ENCODE measurements at places on chromosomes 2 and 18. TPM values are rescaled to one million over a fixed set of nuclear protein-coding genes. Genes with fewer than 3 reads are reported as not detected.
A peak's percentile ranks its signal among the peaks of the same experiment; 100 is the strongest.

Gene BCL2
- total RNA-seq = 88.9 TPM

DNA sequence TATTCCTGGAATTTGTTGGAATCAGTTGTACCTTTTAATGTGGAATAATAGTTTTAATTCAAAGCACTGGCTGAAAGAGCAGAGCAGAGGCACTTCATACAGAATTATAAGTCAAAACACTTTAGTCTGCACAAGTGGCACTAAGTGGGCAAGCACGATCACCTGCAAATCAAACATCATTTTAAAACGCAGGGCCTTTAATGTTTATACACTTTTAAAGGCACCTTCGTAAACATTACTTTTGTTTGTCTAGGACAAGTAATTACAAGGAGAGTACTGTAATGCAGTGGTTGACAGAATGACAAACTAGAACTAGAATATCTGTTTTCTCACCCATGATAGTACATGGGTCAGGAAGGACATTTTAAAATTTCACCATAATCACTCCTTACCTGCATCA lies 36.4 kb downstream of the LANCL1 start:
- no peak for DNase-seq
- H3K4me1 ChIP-seq = no peaks in the 10 kb centered on the region
- H3K36me3 ChIP-seq = peaks cover 41% of the 10 kb centered on the region
- no peak overlapping the region for H3K27ac ChIP-seq
- no peak overlapping the region for H3K4me3 ChIP-seq

Gene CFAP53
- 0.37 TPM for total RNA-seq

DNA sequence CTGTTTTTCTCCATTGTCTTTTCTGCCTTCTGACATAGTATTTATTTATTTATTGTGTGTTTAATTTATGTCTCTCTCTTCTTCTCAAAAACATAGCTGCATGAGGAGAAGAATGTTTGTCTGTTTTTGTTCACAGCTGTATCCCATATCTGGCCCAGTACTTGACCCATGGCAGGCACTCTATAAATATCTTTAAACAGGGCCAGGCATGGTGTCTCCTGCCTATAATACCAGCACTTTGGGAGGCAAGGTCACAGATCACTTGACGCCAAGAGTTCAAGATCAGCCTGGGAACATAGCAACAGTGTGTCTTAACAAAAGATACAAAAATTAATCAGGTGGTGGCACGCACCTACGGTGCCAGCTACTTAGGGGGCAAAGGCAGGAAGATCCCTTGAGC lies 361.3 kb upstream of the KLHL29 start:
- H3K27me3 ChIP-seq = no peaks in the 10 kb centered on the region
- H3K4me3 ChIP-seq = no peak overlapping the region
- H3K4me1 ChIP-seq = no peaks in the 10 kb centered on the region

GRCh38 chr2:174120346-174120745 lies 128.0 kb downstream of the OLA1 start:
- H3K27me3 ChIP-seq = no peaks in the 10 kb centered on the region
- peaks cover 7% of the 10 kb centered on the region for H3K4me1 ChIP-seq
- H3K4me3 ChIP-seq = no peak overlapping the region
- no peak overlapping the region for H3K27ac ChIP-seq

GRCh38 chr2:195494451-195494850 lies 162.6 kb upstream of the SLC39A10 start:
- no peak overlapping the region for H3K27ac ChIP-seq
- H3K4me3 ChIP-seq = no peak overlapping the region
- DNase-seq = no peak
- no peaks in the 10 kb centered on the region for H3K27me3 ChIP-seq

- no peak overlapping the region for H3K27ac ChIP-seq
- H3K36me3 ChIP-seq = no peaks in the 10 kb centered on the region
- H3K4me3 ChIP-seq = no peak overlapping the region
- peaks cover 3% of the 10 kb centered on the region for H3K27me3 ChIP-seq
- peak; percentile 28 for DNase-seq
These were observed 232.9 kb downstream of the GULP1 start for GRCh38 chr2:188524519-188525113.

Gene RIT2
- total RNA-seq = not detected

- H3K4me1 ChIP-seq = peaks cover 10% of the 10 kb centered on the region
- H3K4me3 ChIP-seq = no peak overlapping the region
- no peak for DNase-seq
These were observed 84.2 kb downstream of the SLC4A10 start for GRCh38 chr2:161708350-161708975.

DNA sequence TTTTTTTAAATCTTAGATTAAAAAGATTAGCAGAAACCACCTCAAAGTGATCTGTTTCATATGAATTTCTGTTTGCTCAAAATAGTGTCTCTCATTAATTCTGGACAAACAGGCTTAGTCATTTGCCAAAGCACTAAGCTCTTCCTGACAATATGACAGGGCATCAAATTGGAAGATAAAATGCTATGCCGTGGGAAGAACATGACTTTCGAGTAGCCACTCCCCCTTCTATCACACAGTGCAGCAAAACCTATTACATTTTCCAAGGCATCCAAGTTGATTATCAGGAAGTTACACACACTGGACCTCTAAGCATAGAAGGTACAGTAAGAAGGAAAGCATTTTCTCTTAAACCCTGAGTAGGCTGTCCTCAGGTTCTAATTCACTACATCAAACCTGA lies 89.5 kb downstream of the STK39 start:
- H3K27me3 ChIP-seq = no peaks in the 10 kb centered on the region
- peaks cover 11% of the 10 kb centered on the region for H3K4me1 ChIP-seq
- DNase-seq = no peak
- H3K4me3 ChIP-seq = no peak overlapping the region

Gene SKOR2
- 0.14 TPM for total RNA-seq

- H3K4me1 ChIP-seq = no peaks in the 10 kb centered on the region
- H3K27me3 ChIP-seq = no peaks in the 10 kb centered on the region
- no peak overlapping the region for H3K27ac ChIP-seq
- H3K4me3 ChIP-seq = no peak overlapping the region
- DNase-seq = no peak
These were observed 602.4 kb downstream of the METTL4 start for GRCh38 chr18:1968801-1969498.

DNA sequence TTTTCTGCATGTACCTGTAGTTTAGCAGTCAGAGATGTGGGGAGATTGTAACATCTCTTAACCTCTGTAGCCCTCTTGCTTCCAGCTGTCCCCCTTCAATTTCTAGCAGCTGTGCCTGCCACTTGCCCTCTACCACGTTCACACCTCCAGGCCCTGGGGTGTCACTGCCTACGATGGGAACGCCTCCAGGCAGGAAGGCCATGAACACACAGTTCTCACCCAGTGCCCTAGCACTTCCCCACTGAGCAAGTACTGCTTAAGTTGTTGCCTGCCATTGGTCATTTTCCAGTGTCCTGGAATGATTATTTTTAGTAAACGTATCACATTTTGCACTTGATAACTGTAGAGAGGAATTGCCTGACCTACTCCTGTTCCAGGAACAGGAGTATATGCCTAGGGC lies 77.1 kb upstream of the B3GNT7 start:
- no peak overlapping the region for H3K27ac ChIP-seq
- H3K4me3 ChIP-seq = no peak overlapping the region
- H3K36me3 ChIP-seq = no peaks in the 10 kb centered on the region
- H3K4me1 ChIP-seq = peaks cover 5% of the 10 kb centered on the region
- no peak for DNase-seq

- H3K4me3 ChIP-seq = no peak overlapping the region
- no peaks in the 10 kb centered on the region for H3K27me3 ChIP-seq
- no peak overlapping the region for H3K27ac ChIP-seq
These were observed 97.7 kb upstream of the TFCP2L1 start for GRCh38 chr2:121382744-121383143.

- H3K36me3 ChIP-seq = no peaks in the 10 kb centered on the region
- H3K27me3 ChIP-seq = no peaks in the 10 kb centered on the region
- no peak overlapping the region for H3K4me3 ChIP-seq
- H3K27ac ChIP-seq = no peak overlapping the region
- H3K4me1 ChIP-seq = no peaks in the 10 kb centered on the region
These were observed 682.7 kb upstream of the RAB6C start for GRCh38 chr2:129296806-129297205.

Gene SEMA4F
- 7.4 TPM for total RNA-seq

GRCh38 chr18:32549248-32550110 lies 78.8 kb upstream of the GAREM1 start:
- peak; percentile 73 for DNase-seq
- no peak overlapping the region for H3K27ac ChIP-seq
- H3K4me3 ChIP-seq = no peak overlapping the region
- H3K4me1 ChIP-seq = no peaks in the 10 kb centered on the region
- peaks cover 12% of the 10 kb centered on the region for H3K27me3 ChIP-seq

GRCh38 chr2:44948565-44949328 lies 7.2 kb downstream of the SIX3 start:
- no peaks in the 10 kb centered on the region for H3K36me3 ChIP-seq
- no peak overlapping the region for H3K4me3 ChIP-seq
- peaks cover 77% of the 10 kb centered on the region for H3K27me3 ChIP-seq
- H3K27ac ChIP-seq = no peak overlapping the region
- peaks cover 19% of the 10 kb centered on the region for H3K4me1 ChIP-seq

DNA sequence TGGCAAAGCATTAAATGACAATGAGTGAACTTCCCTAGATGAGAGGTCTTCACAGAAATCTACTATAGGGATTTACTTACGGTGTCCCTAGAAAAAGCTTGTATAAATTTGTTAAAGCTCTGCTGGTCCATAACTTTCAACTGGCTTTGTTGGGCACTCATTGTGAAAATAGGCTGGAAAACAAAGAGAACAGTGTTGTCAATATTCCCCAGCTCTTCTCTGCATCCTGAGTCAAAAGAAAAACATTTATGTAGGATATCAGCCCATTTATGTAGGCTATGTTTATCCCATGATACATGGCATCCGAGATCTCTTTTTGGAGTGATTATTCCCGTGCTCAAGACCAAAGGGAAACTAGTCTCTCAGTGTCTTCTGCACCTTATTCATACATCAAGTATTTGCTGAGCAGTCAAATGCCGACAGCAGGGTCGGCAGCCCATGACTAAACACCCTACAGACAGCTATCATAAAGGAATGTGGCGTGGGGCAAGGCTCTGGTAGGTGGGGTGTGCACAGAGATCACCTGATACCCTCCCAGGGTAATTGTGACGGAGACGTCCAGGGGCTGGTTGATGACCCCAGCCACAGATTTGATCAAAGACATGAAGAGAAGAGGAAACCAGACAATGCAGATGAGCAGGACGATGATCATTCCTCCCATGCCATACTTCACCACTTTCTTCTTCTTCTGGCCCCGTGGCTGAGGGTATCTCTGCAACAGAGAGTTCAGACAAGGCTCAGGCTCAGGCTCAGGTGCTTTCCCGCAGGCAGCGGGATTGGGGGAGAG lies 155.9 kb downstream of the NAPG start:
- H3K27ac ChIP-seq = no peak overlapping the region
- no peak for DNase-seq
- H3K4me1 ChIP-seq = no peaks in the 10 kb centered on the region
- H3K4me3 ChIP-seq = no peak overlapping the region
- H3K27me3 ChIP-seq = peaks cover 2% of the 10 kb centered on the region

Gene SDC1
- total RNA-seq = 0.23 TPM

Gene MSTN
- not detected for total RNA-seq

Gene SLC19A3
- not detected for total RNA-seq

Gene IL1RN
- 4.8 TPM for total RNA-seq

Gene PLA2R1
- 0.02 TPM for total RNA-seq

DNA sequence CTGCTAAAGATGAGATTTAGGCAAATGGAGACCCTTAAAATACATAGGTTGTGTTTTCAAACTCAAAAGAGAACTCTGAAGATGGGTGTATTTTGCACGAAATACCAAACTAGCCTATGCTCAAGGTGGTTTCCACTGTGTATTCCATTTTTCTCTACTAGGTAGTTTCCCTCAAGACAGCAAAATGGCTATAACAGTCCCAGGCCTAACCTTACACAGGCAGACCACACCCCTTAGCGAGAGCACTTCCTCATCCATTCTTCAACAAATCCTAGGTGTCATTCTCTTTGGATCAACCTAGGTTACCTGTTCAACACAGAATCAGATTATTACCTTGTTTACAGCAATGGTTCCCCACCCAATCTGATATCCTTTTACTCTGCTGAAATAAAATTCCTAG lies 42.6 kb downstream of the HNRNPLL start:
- H3K4me3 ChIP-seq = no peak overlapping the region
- H3K27ac ChIP-seq = no peak overlapping the region
- H3K4me1 ChIP-seq = no peaks in the 10 kb centered on the region
- DNase-seq = no peak
- H3K36me3 ChIP-seq = peaks cover 24% of the 10 kb centered on the region

Gene OR6B2
- total RNA-seq = not detected

- H3K4me3 ChIP-seq = no peak overlapping the region
- no peaks in the 10 kb centered on the region for H3K27me3 ChIP-seq
- H3K36me3 ChIP-seq = no peaks in the 10 kb centered on the region
- H3K27ac ChIP-seq = no peak overlapping the region
- no peak for DNase-seq
These were observed 59.8 kb upstream of the RIT2 start for GRCh38 chr18:43175257-43175656.

Gene RGPD4
- total RNA-seq = 0.14 TPM

DNA sequence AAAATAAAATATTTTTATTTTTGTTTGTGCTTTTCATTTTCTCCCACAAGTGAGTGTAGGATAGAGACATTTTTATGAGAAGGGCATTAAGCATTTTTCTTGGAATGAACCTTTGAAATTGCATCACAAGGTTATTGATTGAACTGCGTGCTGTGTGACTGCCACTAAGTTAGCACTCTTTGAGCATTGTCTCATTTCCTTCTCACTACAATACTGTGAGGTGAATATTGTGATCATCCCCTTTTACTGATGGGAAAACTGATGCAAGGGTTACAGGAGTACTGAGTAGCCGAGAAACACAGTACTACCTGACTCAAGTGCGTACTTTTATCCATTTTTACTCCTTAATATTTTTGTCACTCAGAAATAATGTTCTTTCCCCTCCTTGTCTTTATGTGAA lies 2.0 kb downstream of the NBEAL1 start:
- DNase-seq = no peak
- no peaks in the 10 kb centered on the region for H3K27me3 ChIP-seq
- H3K4me3 ChIP-seq = no peak overlapping the region
- no peak overlapping the region for H3K27ac ChIP-seq
- H3K36me3 ChIP-seq = peaks cover 2% of the 10 kb centered on the region

DNA sequence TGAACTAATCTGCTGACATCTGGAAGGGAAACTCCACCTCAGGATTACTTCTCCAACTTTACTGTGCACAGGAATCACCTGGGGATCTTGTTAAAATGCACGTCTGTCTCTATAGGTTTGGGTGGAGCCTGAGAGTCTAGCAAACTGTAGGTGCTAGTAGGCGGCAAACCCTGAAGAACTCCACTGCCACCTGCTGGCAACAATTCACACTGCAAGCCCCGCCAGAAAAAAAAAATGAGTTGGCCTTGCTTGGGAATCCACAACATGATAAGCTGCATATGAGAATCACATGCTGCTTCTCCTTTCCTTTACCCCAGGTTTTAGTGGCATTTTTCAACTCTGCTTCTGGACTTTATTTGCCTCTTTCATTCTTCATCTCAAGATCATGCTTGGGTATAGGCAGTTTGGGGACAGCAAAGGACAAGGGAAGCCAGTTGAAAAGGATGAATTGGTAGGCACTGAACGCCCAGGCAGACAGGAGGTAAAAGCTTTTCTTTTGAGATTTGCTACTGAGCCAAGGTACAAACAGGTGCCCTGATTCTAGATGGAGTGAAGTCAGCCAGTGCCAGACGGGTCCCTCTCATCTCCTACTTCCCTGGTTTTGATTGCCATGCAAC lies 88.8 kb downstream of the VIT start:
- H3K36me3 ChIP-seq = no peaks in the 10 kb centered on the region
- H3K27me3 ChIP-seq = peaks cover 16% of the 10 kb centered on the region
- H3K4me3 ChIP-seq = no peak overlapping the region

- H3K36me3 ChIP-seq = no peaks in the 10 kb centered on the region
- H3K27me3 ChIP-seq = no peaks in the 10 kb centered on the region
- DNase-seq = no peak
These were observed 65.2 kb downstream of the TMEM247 start for GRCh38 chr2:46544581-46544980.

Gene SLC4A5
- 2.7 TPM for total RNA-seq

All from activated CD4-positive, alpha-beta T cell treated with anti-CD3 and anti-CD28 coated beads for 36 hours (primary cell).